ENCODE measurements at places on chromosomes 5 and 9.

DNA sequence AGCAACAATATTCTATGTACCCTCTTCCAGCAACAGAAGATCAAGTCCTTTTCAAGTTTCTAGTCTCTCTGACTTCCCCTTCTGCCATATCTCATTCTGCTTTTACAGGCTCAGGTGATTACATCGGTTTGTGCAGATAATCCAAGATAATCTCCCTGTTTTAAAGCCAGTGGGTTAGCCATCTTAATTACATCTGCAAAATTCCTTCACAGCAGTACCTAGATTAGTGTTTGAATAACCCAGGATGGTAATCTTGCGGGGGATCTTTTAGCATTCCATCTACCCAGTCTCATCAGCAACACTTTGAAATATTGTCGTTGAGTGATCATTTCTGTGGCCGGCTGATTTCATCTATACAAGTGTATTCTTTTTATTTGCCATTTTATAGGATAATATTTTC lies 130.2 kb downstream of the GHR start:
- DNase-seq: no peak

DNA sequence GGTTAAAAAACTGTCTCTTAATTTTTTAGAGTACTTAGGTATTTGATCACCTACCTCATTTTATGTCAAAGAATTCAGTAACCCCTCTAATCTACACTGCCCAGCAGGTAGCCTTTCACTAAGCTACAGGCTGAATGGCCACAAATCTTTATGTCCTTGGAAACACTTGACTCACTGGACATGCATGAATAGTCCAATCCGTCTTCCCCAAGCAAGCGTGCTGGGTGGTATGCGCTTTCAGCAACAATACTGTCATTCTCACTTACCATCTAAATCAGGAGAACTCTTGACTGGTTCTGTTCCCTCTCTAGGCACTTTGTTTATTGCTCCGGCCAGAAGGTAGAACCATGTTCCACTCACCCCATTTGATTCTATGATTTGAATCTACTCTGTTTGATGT lies 73.1 kb downstream of the TRPM3 start:
- DNase-seq: no peak

GRCh38 chr9:100219347-100219746 lies 120.3 kb downstream of the INVS start:
- no peak for DNase-seq

- DNase-seq: no peak
Measured at GRCh38 chr5:175517824-175518450, 39.6 kb downstream of the SFXN1 start.

DNA sequence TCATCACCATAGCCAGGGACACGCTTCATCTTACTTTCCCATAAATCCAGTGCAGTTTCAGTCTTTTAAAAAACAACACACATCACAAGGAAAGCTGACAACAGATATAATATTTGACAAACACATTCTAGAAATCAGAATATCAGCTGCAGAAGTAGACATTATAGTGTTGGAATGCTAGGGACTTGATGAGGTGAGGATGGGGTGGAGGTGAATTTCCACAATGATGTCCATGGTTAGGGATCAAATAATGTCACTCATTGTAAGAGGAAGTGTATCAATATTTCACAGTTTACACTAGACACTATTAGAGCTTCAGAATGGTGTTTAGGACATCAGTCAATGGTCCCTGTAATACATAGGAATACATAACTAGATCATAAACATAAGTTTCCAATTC lies 7.0 kb downstream of the FST start:
- no peak for DNase-seq

- no peak for DNase-seq
Measured at GRCh38 chr5:24918676-24919075, 273.9 kb upstream of the CDH10 start.

GRCh38 chr5:177445052-177445916 lies 1.3 kb upstream of the PRR7 start:
- no peak for DNase-seq

DNA sequence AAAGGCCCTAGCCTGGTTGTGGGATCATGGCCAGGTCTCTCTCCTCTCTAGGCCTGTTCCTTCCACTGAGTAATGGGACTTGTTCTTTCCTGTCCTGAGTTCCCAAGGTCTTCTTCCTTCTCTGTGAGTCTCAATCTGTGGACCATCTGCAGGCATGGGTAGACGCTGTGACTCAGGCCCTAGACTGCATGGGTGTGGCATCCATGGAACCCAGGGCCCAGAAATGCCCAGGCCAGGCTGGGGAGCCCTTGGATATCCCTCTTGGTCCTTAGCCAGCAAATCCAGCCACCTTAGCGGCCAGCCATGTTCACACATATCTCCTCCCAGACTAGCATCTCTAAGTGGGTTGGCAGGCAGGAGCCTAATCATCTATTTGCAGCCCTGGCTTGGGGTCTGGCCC lies 2.3 kb upstream of the ACSL6 start:
- DNase-seq: no peak

GRCh38 chr5:125293223-125293622 lies 546.8 kb upstream of the ZNF608 start:
- no peak for DNase-seq

DNA sequence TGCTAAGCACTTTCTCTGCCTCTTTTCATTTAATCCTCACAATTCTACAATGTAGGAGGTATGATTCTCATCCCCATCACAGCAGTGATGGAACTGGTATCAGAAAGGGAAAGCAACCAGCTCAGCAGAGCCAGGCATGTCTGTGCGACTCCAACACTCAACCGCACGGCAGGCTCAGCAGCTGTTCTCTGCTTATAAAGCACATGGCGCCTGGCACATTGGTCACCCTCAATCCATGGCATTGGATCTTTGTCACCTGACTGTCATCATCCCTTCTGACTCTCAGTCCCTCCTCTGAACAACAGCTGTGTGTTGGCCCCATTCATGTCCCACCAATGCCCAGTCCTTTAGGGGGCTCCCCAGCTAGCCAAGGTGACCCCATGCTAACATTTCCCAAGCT lies 45.1 kb upstream of the HAND1 start:
- DNase-seq: no peak

All from GM12864 (cell line).